Left kidney (tissue), 8 donors: ENCODE measurements at places on chromosomes 16 and 17. TPM values are rescaled to one million over a fixed set of nuclear protein-coding genes. Genes with fewer than 3 reads are reported as not detected.

Gene SPPL2C
- polyA plus RNA-seq: not detected

Gene KRT28
- polyA plus RNA-seq: not detected

Gene TMEM114
- not detected for polyA plus RNA-seq

Gene DECR2
- 20.1 TPM for polyA plus RNA-seq

Gene MYH4
- polyA plus RNA-seq: 0.10 TPM

Gene CTRL
- 8.0 TPM for polyA plus RNA-seq

Gene NF1
- polyA plus RNA-seq: 53.9 TPM

Gene MT1H
- 15.7 TPM for polyA plus RNA-seq

Gene HSPB9
- 0.17 TPM for polyA plus RNA-seq

Gene PRSS22
- 8.2 TPM for polyA plus RNA-seq

Gene TSPOAP1
- polyA plus RNA-seq: 62.3 TPM

Gene CCL13
- polyA plus RNA-seq: not detected

Gene PLXDC1
- 5.9 TPM for polyA plus RNA-seq

Gene GSG1L
- polyA plus RNA-seq: 0.20 TPM

Gene KRTAP9-4
- not detected for polyA plus RNA-seq

Gene TPPP3
- 42.7 TPM for polyA plus RNA-seq
